ENCODE measurements at places on chromosomes 5 and 9.

DNA sequence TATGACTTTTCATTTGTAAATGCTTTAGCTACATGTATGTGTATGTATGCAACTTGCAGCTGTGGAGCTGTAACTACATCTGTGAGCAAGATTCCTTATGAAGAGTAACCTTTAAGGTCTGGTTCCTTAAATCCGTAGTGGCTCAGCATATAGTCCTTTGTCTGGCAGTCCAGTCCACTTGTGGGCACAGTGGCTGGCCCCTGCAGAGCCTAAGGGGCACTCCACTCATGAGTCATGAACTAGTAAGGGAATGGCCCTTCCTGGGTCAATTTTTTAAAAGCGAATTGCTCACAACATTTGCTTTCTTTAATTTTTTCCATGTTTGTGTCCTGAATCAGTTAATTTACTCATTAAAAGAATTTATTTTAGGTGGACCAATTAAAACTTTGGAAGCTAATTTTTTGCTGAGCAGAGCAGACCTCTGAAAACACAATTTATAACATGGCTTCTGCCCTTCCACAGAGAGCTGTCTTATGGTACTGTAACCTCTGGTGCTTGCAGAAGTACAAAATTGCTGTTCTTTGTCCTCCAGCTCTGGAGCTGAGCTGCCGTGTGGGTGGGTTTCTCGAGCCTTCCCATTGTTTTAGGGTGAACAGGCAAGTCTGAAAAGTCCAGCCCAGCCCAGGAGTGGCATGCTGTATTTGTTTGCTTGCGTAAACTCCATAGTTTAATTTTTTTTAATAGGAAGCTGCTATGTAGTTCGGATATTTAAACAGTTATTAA is 110.1 kb downstream of the MVB12B start:
- no peak for DNase-seq

DNA sequence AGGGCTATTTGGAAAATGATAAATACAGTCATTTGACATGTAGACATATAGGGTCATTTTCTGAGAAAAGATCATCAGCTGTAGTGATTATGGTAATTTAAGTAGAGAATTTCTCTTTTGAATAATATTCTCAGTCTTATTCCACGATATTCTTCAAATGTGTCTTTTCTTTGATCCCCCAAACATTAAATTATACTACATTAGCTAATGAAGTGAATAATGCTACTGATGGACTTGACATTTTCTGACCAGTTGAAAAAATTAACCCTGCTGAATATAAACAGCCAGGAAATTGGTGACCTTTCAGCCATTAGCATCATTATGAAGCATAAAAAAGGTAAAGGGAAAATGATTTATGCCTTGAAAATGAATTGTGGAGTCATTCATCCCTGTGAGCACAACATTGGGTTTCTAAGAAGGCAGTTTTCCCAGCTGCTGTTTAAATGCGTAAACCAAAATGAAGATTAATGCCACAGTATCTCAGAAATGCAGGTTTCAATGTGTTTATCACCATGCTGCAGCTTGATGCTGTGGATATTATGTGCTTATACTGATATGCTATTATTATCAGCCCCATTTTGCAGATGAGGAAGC is 489.1 kb downstream of the KCTD16 start:
- DNase-seq = no peak

DNA sequence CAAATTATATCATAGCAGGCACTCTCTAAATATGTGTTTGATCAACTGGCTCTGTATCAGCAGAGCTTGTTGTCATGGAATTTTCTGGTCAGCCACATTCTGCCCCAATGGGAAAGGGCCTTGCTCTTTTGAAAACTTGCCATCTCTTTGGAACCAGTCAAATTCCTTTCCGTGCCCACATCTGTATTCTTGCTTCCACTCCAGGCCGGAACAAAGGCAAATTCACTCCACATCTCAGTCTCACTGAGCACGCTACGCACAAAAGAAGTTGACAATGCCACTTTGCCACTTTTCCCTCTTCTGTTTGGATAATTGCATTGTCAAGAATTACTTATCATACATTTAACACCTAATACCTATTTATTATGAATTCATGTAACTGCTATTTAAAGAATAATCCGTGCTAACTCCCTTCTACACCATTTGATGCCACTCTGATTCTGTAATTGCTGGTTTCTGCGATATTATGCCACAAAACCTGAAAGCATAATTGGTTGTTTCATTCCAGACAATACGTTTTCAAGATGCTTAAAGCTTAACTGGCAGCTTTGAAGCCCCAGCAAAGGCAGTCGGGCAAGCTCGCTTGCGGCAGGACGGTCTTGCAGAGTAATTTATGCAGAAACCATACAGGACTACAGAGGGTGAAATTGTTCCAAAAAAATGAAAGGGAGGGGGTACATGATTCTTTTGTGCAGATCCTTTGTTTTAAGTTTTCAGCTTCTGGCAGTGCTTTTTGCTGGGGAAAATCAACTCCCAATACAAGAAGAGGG is 277.7 kb downstream of the MSX2 start:
- no peak for DNase-seq

DNA sequence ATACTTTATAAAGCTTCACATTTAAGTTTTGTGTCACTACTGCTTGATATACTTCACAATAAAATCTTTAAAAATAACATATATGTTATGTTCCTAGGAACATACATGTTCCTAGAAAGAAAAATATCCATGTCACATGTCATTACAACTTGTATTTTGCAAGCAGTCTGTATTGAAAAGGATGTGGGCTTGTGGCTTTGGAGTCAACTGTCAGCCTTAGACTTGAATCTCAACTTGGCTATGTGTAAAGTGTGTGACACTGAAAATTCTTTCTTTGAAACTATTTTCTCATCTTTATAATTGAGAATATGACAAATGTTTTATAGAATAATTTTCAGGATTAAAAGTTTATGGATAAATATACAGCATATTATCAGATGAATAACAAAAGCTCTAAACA is 273.1 kb downstream of the KIAA0825 start:
- DNase-seq = no peak

DNA sequence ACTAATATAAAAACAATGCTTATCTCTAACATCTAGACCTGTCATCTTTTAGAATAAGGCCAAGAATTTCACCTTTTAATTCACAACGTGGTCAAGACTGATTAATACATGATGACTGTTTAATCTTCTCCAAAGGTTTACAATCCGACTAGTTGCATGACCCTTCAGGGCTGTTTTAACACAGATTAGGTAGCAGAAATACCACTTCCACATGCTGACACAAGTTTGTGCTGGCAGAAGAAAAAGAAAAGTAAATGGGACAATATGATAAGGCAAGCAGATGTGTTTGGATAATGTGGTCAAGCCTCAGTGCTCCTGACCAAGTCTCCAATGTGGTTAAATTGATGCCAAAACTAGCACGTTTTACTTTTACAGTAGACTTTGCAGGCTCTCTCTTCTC is 31.1 kb downstream of the SEMA6A start:
- no peak for DNase-seq

- DNase-seq = no peak
Measured at GRCh38 chr5:17061973-17062470, 125.9 kb upstream of the MYO10 start.

DNA sequence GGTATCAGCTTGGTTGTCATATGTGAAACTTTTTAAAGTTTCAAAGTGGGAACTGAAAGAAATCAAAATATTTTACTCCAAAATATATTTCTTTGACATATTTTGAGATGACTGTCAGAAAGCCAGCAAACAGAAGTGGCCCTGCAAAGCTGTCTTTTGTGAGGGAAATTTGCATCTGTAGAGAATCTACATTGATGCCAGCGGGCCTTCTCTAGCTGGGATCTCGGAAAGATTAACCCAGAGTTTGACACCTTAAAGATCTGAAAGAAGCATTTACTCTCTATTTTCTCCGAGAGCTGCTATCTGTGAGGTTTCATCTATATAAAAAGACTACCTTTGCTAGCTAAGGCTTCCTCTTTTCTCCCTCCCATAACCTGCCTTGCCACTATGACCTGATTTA is 303.6 kb downstream of the FBXL17 start:
- DNase-seq = no peak

DNA sequence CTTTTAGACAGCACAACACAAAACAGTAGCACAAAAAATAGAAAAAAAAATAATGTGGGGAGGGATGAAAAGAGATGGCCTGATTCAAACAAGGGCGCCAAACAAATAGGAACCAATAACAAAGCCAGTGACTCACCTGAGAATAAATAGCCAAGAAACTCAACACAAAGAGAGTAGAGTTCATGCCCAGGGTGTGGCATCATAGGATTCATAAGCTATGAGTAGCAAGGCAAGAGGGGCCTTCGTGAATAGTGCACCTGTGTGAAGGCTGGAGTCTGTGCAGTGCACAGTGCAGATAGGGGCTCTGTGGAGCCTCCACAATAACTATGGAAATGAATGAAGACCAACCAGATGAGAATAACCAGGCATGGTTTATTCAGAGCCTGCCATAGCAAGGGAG is 541.7 kb downstream of the SPOCK1 start:
- DNase-seq = no peak

GRCh38 chr9:128242828-128243214 is 33.0 kb downstream of the GOLGA2 start:
- no peak for DNase-seq

- DNase-seq = no peak
Measured at GRCh38 chr9:7234144-7234543, 476.4 kb downstream of the KDM4C start.

DNA sequence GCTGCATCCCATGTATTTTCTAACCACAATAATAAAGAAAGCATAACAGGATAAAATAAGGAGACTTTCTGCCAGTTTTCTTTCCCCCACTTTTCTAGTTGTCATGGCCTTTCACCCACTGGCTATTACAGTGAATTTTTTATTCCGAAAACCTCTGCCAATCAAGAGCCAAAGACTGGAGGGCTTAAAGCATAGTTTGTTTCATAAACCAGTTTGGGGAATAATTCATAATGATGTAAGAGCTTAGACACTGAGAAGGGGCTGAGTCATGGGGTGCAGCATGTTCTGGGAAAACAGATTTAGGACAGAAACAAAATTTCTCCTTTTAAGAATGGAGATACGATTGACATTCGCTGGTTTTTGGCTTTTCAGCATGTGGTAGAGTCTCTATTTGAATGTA is 4.4 kb upstream of the GLIPR2 start:
- DNase-seq = no peak

DNA sequence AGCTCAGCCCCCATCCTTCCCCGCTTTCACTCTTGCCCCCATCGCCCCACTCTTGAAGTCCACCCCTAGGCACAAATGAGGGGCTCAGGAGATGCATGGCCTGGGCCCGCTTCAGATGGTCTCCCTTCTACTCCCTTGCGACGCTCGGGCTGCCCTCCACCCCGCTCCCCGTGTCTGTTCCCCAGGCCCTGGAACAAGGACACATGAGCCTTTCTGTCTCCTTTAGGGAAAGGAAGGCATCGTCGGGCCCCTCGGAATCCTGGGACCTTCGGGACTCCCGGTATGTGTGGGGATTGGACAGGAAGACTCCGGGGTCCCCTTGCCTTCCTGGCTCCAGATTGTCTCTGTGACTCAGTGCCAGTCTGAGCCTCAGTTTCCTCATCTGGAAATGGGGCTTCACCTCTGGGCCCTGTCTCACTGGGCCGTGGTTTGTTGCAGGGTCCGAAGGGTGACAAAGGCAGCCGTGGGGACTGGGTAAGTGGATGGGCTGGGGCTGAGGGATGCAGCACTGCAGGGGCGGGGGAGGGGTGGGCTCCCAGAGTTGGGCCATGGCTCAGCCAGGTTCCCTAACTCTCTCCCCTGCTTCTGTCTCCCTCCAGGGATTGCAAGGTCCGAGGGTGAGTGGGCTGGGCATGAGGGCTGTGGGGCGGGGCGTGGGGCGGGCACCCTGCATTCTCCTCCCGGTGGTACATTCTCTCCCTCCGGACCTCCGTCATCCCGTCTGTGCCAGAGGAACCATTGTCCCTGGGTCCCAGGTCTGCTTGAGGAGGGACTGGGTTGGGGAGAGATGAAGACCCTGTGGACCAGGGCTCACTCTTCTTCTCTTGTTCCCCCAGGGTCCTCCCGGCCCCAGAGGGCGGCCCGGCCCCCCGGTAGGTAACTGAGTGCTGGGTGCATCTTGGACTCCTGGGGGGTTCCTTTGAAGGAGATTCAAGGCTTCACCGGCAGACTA is 21.8 kb upstream of the ORM1 start:
- no peak for DNase-seq

- DNase-seq = no peak
Measured at GRCh38 chr5:149257131-149257530, 14.5 kb upstream of the AFAP1L1 start.

Measured in CD4-positive, alpha-beta T cell treated with Interleukin-17A for 4 hours (primary cell).